ENCODE measurements at places on chromosomes 3 and 15.
A peak's percentile ranks its signal among the peaks of the same experiment; 100 is the strongest.

DNA sequence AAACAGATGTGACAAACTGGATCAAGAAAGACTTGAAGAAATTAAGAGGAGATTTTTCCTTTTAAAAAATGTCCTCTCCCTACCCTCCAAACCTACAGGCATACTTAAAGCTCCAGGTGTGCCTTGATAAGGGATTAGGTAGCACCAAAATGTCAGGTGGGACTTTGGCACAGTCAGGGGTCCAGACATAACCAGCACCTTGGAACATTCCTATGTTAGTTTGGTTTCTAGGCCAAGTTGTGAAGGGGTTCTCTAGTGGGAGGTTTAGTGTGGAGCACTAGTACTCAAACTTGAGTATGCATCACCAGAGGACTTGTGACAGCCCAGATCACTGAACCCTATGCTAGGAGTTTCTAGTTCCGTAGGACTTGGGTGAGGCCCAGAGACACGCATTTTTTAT, 13.9 kb downstream of the ILDR1 start:
- no peak for DNase-seq

DNA sequence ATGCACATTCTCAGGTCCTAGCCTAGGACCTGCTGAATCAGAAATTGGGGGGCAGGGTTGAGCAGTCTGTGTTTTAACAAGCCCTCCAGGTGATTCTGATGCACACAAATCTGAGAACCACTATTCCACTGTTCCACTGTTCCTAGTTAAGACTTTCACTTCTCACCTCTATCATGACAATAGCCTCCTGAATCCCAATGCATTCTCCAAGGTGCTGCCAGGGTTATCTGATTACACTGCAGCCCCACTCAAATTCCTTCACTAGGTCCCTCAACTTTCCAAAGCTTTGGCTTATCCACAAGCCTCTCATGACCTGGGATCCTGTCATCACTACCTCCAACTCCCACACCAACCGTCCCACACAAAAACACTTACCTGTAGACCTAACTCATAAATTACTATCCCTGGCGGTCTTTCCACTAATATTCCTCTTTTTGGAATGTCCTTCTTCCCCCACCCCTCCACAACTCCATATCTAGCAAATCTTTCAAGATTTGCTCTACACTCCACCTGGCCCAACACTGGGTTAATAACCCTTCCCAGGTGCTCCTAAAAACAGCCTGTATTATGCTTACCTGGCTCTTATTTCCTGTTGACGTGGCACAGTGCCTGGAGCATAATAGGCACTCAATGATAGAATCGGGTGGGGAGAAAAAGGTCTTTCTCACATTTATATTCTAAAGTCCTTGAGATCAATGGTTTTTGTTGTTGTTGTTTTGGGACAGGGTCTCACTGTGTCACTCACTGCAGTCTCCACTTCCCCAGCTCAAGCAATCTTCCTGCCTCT, 27.2 kb downstream of the TBL1XR1 start:
- DNase-seq: no peak

GRCh38 chr3:129106320-129106719, 15.3 kb downstream of the RAB43 start:
- DNase-seq: no peak

DNA sequence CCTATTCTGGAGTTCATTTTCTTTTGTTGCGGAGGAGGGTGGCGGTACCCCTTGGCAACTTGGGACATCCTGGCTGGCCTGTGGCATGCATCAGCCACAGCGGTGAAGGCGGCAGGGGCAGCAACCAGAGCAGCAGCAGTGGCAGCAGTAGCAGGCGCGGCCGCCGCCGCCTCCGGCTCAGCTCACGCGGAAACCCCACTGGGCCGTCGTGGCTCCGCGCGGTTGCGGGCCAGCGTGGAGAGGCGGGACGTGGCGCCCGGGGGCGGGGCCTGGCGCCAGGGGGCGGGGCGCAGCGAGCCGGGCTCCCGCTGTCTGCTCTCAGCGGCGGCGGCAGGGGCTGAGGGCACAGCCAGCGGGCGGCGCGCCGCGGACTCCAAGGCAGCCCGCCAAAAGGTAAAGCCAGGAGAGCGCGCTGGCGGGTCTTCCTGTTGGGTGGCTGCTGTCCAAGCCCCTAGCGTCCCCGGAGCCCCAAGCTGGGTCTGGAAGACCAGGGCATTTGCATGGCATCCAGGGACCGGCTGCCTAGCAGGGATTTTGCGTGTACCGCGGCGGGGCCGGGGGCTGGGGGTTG, 334.4 kb upstream of the THRB start:
- DNase-seq: peak; percentile 30

DNA sequence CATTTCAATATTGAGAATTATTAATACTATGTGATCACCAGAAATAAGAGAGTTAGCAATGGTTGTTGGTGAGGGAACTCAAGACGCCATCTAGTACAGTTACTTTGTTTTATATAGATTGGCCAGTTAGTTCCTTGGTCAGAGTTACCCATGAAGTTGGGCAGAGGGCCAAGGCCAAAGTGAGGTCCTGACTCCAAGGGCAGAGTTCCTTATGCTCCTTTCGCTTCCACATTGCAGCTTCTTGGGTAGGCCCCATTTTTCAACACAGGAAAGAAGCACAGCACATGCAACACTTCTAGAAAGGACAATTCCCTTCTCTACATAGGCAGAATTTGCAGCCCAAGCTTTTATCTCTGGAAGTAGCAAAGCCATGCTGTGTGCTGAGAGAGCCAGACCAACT, 178.6 kb downstream of the KCNAB1 start:
- DNase-seq: no peak

DNA sequence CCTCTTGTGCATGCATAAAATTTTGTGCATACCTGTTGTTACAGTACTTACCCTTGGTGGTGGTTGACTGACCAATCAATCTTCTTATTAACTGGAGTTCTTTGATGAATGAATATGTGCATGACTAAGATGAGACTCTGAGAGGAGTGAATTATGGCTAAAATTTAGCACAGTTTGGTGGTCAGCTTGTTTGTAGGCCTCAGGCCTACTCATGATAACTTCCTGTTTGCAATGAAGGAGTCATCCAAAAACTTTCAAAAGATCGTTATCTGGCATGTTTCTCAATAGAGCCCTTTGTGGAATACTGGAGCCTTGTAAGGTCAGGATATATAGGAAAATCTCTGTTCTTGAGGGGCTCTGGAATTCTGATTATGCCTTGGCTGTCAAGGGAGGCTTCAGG, 66.5 kb downstream of the LEKR1 start:
- no peak for DNase-seq

- no peak for DNase-seq
Observed at GRCh38 chr15:87740655-87741344, 515.7 kb downstream of the NTRK3 start.

DNA sequence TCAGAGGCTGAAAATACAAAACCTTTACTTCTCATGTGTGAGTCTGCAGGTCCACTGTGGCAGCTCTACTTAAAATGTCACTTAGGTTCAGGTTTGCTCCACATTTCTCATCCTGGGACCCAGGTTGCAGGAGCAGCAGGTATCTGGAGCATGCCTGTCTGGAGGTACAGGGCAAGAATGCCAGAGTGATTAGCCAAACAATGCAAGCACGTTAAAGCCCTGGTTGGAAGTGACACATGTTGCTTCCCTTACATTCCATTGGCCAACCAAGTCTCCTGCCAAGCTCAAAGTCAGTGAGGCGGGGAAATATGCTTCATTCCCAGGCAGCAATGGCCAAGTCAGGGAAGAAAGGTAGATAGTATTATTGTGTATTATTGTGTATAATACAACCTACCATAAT, 76.8 kb upstream of the ARL6 start:
- DNase-seq: no peak

DNA sequence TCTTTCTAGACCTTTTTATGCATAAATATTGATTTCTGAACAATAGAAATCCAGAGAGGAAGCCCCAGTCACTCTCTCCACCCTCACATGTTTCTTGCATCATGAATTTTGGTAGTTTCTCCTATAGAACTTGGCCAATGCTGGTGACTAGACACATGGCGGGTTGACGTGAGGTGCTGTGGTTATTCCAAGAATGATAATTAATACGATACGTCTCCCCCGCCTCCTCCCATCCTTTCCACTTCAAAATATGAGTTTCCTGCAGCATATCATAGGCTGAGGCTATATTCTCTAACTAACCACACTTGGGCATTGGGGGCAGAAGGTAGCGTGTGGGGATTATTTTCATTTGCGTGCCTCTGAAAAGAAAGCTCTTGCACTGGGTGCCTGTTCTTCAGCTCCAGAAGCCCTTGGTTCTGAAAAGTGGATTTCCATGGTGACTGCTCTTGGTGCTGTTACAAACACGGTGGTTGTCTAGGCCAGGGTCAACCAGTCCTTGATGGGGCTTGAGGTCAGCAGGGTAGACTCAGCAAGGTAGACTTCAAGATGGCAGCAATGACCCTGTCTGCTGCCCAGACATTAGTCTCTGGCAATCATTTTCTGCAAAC, 5.3 kb downstream of the TNFSF10 start:
- DNase-seq: no peak

DNA sequence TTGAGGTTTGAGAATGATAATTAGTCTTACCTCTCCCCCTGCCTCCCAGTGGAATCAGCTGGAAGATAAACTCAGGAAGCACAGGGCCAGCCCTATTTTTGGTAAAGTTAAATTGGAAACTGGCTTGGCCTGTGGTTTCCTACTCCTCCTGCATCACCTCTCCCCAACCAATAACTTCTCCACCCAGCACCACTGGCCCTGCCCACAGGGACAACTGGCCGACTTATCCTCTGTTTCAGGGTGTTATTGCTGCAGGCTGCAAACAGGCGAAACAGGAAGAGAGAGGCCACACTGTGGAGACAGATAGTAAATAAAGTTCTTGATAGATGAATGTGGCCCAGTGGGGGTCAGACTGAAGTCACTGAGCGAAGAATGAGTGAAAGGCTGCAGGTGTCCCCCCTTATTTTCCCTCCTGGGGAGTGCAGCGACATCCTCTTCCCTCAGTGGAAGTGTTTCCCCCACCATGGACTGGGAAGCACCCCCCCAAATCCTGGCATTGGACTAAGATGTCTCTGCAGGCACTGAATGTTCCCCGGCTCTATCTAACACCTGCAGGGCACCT, 47.1 kb downstream of the PDIA5 start:
- no peak for DNase-seq

DNA sequence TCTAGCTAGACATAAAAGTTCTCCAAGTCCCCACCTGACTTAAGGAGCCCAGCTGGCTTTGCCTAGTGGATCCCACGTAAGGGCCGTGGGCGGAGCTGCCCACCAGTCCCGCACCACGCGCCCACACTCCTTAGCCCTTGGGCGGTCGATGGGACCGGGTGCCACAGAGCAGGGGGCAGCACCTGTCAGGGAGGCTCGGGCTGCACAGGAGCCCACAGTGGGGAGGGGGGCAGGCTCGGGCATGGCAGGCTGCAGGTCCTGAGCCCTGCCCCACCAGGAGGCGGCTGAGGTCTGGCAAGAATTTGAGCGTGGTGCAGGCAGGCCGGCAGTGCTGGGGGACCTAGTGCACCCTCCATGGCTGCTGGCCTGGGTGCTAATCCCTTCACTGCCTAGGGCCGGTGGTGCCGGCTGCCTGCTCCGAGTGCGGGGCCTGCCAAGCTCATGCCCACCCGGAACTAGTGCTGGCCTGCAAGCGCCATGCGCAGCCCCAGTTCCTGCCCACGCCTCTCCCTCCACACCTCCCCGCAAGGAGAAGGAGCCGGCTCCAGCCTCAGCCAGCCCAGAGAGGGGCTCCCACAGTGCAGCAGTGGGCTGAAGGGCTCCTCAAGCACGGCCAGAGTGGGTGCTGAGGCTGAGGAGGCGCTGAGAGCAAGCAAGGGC, 78.7 kb downstream of the SLC6A1 start:
- DNase-seq: no peak

DNA sequence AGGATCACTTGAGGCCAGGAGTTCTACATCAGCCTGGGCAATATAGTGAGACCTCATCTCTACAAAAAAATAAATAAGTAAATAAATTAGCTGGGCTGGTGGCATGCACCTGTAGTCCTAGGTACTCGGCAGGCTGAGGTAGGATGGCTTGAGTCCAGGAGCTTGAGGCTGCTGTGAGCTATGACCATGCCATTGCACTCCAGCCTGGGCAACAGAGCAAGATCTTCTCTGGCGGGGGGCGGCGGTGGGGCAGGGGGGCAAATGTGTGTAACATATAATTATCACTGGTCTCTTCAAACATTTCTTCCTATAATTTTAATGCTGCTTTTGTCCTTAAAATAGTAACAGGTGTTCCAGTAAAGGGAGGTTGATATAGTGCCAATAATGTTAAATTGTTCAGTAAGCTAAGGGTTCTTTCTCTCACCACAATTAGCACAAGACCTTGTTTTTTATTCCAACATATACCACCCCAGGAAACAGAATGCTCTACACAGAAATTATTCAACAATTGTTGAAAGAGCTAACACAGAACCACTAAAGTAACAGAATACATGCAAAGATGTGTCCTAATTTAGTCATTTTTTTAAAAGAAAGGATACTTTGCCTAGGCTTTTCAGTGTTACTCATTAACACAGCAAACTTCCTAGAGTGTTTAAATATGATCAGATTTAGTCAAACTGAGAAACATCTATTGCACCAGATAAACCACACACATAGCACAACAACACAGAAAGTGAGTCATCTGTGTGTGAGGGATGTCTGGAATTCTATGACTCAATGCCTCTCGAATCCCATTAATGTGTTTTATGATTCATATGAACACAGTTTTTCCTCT, 29.1 kb downstream of the ANKRD28 start:
- peak; percentile 13 for DNase-seq

GRCh38 chr3:21624524-21624923, 126.5 kb downstream of the ZNF385D start:
- DNase-seq: no peak

DNA sequence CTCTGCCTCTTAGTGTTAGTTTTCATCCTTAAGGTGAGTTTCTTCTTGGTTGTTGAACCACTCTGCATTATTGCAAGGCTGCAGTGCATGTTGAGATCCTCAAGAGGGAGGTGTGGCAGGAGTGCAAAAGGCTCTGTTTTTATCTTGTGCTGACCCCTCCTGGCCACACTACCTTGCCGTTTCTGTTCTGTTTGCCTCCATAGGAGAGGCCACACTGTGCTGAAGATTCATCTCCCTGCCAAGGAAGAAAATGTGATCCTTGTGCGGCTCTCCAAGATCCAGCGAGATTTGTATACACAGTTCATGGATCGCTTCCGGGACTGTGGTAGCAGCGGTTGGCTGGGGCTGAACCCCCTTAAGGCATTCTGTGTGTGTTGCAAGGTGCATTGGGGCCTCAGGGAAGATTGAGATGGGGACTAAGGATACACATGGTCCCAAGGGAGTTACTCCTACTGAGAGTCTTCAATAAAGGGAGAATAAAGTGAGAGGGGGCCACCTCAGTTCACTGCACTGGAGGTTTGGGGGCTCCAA, 33.0 kb upstream of the TEX264 start:
- DNase-seq: peak; percentile 66

DNA sequence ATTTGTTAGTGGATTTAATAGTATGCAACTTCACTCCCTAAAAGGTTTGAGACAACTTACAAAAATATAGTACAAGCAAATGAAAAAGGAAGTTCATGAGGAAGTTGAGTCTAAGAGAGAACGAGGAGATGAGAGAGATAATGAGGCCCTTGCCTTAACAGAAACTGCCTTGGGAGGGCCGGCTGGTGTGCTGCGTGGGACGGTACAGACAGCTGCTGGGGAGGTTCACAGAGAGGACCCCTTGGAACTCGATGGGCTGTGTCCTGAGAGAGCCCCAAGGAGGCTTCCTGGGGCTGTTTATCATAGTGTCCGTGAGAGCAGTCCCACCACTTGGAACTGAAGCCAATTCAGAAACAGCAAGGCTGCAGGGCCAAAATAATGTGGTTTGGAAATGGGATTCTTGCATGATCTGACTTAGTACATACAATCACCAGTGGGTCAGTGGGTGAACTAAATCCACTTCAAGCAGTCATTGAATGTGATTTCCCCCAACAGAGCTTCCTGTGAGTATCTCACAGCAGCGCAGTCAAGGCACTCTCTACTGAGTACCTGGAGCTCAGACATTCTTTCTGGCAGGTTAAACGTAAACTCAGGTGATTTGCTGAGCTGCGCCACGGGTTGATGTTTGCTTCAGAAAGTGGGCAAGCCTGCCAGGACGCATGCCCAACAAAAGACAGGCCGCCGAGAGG, 90.8 kb downstream of the CRTC3 start:
- peak; percentile 77 for DNase-seq

Data from GM13977 (cell line).